Pulmonary artery endothelial cell (primary cell): ENCODE measurements at places on chromosomes 4 and X. TPM values are rescaled to one million over a fixed set of nuclear protein-coding genes. Genes with fewer than 3 reads are reported as not detected.

GRCh38 chr4:75004755-75005668 is 72.1 kb downstream of the PARM1 start:
- no peak for DNase-seq

GRCh38 chrX:23373129-23373804 is 38.6 kb downstream of the PTCHD1 start:
- DNase-seq = no peak

The SPINK2 gene
- not detected in 2 replicates for total RNA-seq

DNA sequence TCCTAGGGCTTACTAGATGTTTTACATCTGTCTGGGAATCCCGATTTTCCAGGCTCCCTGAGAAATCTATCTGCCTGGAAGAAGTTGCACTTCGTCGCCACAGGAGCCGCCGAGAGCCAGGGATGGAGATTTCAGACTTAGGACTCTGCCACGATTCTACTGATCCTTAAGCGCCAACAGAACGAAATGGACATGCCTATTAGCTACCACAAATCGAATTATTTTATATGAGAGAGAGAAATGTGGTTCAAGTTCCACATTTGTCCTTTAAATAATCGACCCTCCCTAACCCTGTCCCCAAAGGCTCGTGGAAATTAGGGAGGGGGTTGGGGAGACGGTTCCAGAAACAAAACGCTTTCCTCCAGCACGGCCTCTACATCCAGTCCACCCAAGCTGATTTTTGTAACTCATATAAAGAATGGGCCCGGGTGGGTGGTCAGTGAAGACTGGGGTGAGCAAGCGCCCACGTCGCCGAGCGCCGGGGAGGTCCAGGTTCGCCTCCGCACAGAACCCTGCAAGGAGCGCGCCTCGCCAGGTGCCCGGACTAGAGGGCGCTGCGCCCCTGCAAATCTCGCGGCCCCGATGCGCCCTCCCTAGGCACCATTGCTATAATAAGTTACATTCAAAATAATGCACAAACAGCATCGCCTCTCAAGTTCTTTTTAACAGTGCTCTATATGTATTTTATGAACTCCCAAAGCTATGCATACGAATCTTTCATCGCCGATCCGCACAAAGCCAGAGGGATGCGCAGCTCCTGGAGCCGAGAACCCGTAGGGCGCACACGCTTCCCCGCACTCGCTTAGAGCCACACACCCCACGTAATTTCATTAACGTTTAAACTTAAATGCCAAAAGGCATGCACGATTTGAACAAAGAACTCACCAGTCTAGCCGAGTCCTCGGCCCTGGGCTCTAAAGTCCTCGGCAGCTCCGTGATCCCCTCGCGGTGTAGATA is 2.1 kb upstream of the FAT1 start:
- DNase-seq = no peak

DNA sequence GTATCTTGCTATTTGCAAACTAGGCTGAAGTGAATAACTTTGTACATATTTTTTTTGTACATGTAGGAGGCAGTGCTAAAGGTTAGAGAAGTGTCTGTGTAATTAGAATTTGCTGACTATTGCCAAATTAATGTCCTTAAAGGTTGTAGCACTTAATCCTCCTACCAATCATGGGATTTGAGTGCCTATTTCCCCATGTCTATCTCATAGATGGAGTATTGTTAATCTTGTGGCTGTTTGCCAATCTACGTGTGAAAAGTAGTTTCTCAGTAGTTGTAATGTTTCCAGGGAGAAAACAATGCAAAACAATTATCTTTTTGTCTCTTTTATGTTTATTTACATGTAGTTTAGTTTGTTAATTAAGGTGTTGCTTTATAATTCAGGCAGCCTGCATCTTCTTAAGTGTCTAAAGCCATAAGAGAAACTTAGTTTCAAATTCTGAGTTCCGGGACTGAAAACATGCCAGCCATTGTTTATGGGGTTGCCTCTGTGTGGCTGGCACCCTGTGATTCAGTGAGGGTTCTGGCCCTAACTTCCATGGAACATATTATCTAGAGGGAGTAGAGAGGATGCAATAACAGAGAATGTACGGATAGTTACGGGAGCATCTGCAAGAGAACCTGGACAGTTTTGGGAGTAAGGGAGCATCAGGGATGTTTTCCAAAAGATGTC is 142.4 kb downstream of the KLHL8 start:
- no peak for DNase-seq

The USP51 gene
- 1.1 and 1.3 TPM in 2 replicates for total RNA-seq

DNA sequence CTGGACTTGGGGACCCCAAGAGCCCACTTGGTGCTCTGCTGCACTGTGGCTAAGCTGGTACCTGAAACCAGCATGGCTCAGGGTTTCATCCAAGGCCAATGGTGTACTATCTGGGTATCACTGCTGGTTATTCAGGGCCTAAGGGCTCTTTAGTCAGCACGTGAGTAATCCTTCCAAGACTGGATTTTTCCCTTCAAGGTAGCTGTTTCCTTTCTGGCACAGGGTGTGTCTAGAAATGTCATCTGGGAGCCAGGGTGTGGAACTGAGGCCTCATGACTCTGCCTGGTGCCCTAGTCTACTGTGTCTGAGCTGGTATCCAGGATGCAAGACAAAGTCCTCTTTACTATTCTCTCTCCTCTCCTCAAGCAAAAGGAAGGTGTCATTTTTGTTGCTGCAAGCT is 99.0 kb upstream of the QRFPR start:
- no peak for DNase-seq

- no peak for DNase-seq
Measured at GRCh38 chrX:79270401-79270800, 96.7 kb downstream of the ITM2A start.

The SEPTIN6 gene
- 16.1 and 34.0 TPM in 2 replicates for total RNA-seq

DNA sequence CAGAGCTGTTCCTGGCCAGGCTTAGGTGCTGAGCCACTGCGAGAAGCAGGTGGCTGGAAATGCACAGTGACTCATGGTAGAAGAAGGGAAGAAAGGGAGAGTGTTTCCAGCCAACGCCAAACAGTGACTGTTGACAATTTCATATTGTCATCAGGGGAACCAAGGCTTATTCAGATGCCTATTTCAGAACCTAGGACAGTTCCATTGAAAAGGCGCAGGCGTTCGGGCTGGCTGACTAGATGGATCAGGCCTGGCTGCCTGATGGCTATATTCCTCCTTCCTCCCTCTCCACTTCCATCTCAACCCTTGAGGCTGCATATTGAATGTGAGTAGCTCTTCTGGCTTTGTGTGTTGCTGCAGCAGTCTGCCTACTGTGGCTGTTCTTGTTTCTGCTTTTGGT is 73.0 kb upstream of the FRMPD4 start:
- DNase-seq = no peak

The CXCL8 gene
- 311 and 535 TPM in 2 replicates for total RNA-seq

- DNase-seq = no peak
Measured at GRCh38 chr4:1153567-1154090, 18.8 kb downstream of the SPON2 start.

The STEEP1 gene
- 46.5 and 54.4 TPM in 2 replicates for total RNA-seq

DNA sequence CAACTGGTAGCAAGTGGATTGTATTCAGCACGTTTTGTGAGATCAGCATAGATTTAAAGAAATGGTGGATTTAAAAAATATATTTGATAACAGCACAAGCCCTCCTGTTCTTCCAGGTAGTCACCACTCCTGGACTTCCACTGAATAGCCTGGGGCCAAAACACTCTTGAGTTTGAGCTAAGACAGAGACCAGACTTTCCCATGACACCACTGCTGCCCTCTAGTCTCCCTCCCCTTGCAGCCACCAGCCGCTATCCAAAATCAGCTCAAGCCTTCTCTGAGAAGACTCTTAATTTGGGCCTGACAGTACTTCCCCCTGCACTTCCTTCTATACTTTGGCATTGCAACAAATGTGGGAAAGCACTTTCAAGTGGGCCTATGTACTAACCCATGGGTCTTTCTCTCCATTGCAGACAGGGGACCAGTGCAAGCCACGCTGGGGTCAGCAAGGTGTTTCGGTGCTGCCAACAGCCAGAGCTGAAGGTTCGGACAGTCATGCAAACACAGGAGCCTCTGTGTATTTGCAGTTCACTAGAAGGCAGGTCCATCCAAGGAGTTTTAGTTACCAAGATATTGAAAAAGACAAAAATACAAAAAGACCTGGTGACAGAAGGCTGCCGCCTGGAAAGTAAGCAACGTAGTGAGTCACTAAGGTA is 40.5 kb upstream of the KLHL13 start:
- DNase-seq = no peak

- no peak for DNase-seq
Measured at GRCh38 chrX:24676403-24677024, 17.2 kb upstream of the POLA1 start.

DNA sequence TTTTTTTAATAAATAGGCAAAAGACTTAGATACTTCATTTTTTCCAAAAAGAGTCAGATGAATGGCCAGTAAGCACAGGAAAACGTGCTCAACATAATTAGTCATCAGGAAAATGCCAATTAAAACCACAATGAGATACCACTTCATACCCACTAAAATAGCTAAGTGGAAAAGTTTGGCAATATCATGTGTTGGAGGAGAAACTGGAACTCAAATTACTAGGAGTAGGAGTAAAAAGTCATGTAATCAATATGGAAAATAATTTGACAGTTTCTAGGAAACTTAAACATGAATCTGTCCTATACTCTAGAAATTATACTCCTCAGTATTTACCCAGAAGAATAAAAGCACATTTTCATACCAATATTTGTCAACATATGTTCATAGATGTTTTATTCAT is 449.8 kb downstream of the INPP4B start:
- DNase-seq = no peak

The RHOH gene
- total RNA-seq = not detected in 2 replicates

GRCh38 chr4:147776716-147777115 is 44.8 kb downstream of the ARHGAP10 start:
- no peak for DNase-seq

- DNase-seq = no peak
Measured at GRCh38 chrX:123601437-123601836, 131.4 kb downstream of the THOC2 start.

The MAGEB2 gene
- total RNA-seq = not detected in 2 replicates

The TCEAL2 gene
- total RNA-seq = 0.13 TPM in 1 of 2 replicates, not detected in the other

GRCh38 chr4:123986268-123986798 is 589.7 kb downstream of the SPRY1 start:
- DNase-seq = peak; percentile 94

DNA sequence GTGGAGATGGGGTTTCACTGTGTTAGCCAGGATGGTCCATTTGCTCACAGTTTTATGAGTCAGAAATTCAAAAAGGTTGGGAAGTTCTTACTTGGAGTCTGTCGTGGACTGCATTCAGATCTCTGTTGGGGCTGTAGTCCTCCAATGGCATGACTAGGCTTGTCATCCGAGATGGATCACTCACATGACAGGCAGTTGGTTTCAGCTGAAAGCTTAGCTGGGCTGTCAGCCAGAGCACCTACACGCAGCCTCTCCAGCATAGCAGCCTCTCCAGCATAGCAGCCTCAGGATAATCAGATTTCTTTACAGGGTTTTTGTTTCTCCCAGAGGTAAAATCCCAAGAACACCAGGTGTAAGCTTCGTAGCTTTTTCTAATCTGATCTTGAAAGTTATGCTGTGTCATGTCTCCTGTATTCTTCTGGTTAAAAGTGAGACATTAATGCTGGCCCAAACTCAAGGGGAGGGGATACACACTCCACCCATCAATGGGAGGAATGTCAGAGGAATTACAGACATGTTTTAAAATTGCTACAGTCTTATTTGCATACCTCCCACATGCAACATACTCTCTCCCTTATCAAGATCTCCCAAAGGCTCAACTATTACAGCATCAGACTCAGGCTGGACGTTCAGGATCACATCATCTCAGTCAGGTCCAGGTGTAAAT is 31.6 kb upstream of the SOD3 start:
- no peak for DNase-seq

The TCEAL5 gene
- not detected in 2 replicates for total RNA-seq

The HSPA4L gene
- 10.7 and 23.8 TPM in 2 replicates for total RNA-seq

- no peak for DNase-seq
Measured at GRCh38 chr4:159706704-159707103, 603.8 kb downstream of the RAPGEF2 start.

GRCh38 chr4:86264241-86264640 is 95.6 kb downstream of the MAPK10 start:
- DNase-seq = no peak
